ENCODE measurements at places on chromosomes 7 and 10.

DNA sequence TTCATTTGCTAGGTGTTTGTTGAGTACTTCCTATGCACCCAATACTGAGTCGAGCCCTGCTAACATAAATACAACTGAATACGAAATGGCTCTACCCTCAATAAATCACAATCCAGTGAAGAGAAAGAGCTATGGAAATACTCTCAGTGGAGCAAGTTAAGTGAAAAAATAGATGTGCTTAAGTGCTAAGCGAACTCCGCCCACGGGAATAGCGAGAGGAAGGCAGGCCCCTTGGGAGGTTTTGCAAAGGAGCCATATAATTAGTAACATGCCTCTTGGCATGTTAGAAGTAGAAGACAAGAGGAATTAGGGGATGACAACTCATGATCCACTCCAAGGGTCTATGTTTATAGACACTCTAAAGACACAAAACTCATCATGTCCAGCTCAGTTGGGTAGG lies 42.8 kb upstream of the TSPAN33 start:
- DNase-seq: peak; percentile 20

DNA sequence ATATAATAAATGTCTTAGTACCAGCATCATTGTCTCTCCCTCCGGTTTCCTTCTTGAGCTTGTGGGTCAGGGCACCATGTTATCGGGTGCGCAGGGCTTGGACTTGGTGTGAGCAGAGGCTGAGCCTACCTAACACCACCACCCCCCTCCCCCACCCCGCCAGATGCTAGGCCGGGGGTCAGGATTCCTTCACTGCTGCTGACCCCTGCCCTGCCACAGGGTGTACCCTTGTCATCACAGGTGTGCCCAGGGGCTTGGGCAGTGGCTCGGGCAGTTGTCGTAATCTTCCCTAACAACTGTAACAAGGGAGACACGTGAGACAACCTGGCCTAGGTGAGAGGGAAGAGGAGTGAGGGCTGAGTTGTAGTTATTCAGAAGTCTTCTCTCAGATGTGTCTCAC lies 12.6 kb upstream of the NFKB2 start:
- no peak for DNase-seq

GRCh38 chr7:85719981-85720953 lies 533.4 kb upstream of the SEMA3D start:
- DNase-seq: peak; percentile 68

- no peak for DNase-seq
These were observed 20.4 kb upstream of the TTYH3 start for GRCh38 chr7:2611401-2611800.

- no peak for DNase-seq
These were observed 196.0 kb upstream of the FZD8 start for GRCh38 chr10:35838054-35838453.

- no peak for DNase-seq
These were observed 25.9 kb downstream of the PIK3CG start for GRCh38 chr7:106890952-106891351.
